ENCODE measurements at places on chromosomes 16 and 17.

DNA sequence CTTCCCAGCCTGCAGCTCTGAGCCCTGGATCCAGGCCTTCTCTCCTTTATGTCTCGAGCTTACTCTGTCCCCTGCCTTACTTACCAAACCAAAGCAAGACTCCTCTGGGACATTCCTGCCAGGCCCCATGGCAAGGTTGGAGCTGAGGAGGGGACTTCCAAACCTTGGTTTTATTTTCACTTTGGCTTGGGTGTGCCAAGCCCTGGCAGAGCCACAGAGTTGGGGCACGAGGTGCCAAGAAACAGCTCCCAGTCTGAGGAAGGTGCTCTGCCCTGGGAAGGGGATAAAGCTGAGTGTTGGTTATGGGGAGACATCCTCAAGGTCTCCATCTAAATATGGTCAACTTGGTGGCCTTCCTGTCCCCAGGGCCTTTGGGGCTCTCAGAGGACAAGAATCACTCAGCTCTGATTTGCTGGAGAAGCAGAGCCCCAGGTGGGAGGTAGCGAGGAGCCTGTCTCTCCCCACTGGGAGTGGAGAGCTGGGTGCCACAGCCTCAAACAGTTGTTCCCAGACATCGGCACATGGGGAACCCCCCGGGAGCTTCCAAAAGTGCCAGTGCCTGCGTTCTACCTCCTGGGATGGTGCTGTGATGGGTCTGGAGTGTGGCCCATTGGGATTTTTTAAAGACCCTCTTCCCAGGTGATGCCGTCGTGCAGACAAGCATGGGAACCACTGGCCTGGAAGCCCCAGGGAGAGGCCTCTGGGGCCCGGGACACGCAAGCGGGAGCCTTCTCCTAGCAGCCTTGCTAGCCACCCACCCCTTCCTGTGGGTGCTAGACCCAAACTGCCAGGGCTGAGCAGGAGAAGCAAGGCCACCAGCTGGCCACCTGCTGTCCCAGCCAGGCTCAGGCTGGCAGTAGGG is 10.3 kb downstream of the NLRC5 start:
- no peak for DNase-seq

DNA sequence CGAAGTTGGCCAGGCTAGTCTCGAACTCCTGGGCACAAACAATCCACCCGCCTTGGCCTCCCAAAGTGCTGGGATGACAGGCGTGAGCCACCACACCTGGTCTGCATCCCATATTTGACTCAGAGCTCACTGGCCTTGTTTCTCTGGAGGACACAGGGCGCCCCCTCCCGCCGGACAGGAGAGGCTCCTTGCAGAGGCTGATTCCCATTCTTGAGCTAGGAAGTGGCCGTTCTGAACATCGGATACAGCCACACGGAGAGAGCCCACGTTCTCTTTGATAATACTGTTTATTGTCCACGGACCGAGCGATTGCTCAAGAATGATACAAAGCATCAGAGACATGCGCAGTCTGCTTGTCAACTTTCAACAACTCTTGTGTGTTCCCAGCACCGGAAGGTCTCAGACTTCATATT is 12.1 kb upstream of the USP36 start:
- no peak for DNase-seq

DNA sequence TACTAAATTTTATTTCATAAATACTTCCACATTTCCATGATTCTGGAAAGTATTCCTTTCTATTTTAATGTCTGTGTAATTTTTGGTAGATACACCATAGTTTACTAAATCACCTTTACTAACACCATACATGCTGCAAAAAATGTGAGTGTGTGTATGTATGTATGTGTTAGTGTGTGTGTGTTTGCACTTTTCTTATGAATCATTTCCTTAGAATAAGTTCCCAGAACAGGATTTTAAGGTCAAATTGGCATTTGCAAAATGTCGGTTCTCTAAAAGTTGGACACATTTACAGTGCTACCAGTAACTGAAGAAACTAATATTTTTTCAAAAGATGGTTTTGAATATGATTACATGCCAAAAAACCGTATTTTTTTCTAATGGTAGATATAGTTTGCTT is 137.1 kb downstream of the CYB561 start:
- DNase-seq: no peak

DNA sequence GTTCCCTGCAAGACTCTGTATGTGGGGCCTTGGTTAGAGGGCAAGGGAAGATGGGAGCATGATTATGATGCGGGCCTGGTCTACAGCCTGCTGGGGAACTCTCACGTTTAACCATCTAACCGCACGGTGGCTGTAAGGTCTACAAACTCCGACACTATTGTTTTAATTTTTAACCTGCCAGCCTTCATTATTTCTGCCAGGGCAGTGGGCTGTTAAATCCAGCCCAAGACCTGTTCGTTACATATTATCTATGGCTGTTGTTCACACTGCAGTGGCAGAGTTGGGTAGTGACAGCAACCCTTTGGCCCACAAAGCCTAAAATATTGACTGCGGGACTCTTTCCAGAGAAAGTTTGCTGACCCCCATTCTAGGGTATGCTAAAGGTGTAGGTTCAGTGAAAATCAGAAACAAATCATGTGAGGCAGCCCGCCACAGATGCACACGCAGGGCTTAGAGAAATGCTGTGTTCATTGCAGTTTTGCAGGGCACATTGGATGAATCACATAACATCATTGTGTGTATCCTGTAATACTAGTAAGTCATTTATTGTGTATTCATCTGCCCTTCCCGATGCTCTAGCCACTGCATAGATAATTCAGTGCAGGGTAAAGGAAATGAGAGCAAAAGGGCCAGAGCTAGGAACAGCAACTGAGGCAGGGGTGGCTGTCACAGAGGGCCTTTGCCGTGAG is 14.3 kb downstream of the SNX29 start:
- no peak for DNase-seq

GRCh38 chr16:89090182-89090630 is 3.4 kb upstream of the ACSF3 start:
- DNase-seq: peak; percentile 21

DNA sequence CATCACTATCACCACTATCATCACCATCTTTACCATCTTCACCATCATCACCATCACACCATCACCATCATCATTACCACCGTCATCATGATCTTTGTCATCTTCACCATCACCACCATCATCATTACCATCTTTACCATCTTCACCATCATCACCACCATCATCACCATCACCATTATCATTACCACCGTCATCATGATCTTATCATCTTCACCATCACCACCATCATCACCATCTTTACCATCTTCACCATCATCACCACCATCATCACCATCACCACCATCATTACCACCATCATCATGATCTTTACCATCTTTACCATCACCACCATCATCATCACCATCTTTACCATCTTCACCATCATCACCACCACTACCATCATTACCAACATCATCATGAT is 10.2 kb upstream of the ZNF469 start:
- DNase-seq: no peak

DNA sequence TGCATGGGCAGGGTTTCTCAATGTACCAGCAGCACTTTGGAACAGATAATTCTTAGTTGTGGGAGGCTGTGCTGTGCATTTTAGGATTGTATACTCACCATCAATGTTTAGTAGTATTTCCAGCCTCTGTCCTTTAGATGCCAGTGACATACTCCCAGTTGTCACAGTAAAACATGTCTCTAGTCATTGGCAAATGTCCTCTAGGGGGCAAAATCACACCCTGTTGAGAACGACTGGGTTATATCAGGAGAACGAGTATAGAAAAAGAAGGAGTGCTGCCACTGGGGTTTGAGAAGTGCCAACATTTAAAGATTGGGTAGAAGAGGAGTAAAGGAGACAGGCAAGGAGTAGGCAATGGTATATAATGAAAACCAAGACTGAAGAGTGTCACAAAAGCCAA is 37.9 kb upstream of the SMIM36 start:
- peak; percentile 14 for DNase-seq

GRCh38 chr16:31265329-31266245 is 5.8 kb downstream of the ITGAM start:
- DNase-seq: no peak

DNA sequence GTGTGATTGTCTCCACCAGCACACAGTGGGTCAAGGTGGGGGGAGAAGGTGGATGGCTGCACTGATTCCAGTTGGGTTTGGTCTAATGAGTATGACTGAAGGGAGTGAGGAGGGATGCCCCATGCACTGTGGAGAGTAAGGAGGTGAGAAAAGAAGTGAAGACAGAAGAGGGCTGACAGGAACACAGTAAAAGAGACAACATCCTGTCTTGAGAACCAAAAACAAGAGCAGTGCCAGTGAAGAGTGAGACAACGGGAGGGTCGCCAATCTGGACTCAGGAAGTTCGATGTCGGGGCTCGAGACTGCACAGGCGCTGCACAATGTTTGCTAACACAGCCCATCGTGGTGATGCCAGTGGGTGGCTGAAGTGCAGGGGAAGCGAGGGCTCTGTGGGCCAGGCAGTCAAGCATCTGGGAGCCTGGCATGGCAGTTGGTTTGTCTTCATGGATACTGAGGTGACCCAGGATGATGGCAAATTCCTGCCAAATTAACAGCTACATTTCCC is 34.1 kb downstream of the DUSP14 start:
- no peak for DNase-seq

GRCh38 chr16:71367241-71367976 is 8.9 kb downstream of the CALB2 start:
- peak; percentile 81 for DNase-seq

GRCh38 chr17:38325221-38325851 is 18.4 kb downstream of the GPR179 start:
- DNase-seq: no peak

GRCh38 chr17:10663231-10663630 is 6.1 kb upstream of the MYH3 start:
- no peak for DNase-seq

GRCh38 chr17:30229012-30229411 is 6.5 kb downstream of the SLC6A4 start:
- DNase-seq: no peak

DNA sequence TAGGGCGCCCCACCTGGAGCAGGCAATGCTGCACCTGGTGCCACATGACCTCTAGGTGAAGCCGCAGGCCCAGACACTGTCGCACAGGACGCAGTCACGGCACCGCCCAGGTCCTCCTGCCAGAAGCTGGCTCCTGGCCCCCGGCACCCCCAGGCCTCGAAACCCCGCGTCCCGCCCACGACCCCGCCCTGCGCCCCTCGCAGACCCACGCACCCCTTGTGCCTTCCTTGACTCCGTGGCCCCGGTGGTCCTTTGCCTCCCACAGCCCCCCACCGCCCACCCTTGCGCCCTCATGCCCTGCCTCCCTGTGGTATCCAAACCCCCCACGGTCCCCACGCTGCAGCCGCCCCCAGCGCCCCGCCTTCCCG is 6.3 kb upstream of the C1QTNF8 start:
- no peak for DNase-seq

DNA sequence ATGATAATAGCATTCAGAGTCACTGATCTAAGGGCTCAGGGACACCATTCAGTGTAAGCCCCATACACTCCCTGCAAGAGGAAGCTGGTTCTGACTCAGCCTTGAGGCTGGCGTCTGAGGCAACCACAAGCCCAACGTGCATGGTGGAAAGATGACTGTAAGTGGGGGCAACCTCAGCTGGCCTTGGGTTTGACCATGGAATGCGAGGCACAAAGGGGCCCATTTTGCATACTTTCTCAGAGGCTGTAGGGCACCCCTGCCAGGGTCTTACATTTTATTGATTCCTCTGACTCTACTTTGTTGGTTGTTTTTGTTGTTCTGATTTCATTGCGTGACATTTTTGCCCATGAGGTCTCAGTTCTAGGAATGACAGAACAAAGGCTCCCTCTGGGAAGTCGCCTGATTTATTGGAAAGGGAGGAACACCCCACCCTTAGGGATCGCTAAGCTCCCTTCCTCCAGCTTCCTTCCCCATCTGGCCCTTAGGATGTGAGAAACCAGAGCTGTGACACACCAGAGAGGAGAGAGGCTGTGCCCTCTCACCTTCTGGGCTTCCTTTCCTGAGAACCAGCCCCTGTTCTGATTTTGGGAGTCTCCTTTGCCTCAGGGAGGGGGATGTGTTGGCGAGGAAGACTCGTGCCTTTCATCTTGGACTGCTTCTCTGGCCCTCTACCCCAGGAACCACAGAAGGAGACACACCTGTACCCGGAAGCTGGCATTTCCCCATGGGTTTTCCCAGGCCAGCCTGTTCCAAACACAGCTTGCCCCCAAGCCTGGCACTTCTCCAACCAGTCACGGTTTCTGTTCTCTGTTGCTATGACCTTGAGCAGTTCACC is 5.6 kb upstream of the CIITA start:
- peak; percentile 35 for DNase-seq

GRCh38 chr16:11112723-11113348 is 143.2 kb downstream of the SOCS1 start:
- DNase-seq: no peak

DNA sequence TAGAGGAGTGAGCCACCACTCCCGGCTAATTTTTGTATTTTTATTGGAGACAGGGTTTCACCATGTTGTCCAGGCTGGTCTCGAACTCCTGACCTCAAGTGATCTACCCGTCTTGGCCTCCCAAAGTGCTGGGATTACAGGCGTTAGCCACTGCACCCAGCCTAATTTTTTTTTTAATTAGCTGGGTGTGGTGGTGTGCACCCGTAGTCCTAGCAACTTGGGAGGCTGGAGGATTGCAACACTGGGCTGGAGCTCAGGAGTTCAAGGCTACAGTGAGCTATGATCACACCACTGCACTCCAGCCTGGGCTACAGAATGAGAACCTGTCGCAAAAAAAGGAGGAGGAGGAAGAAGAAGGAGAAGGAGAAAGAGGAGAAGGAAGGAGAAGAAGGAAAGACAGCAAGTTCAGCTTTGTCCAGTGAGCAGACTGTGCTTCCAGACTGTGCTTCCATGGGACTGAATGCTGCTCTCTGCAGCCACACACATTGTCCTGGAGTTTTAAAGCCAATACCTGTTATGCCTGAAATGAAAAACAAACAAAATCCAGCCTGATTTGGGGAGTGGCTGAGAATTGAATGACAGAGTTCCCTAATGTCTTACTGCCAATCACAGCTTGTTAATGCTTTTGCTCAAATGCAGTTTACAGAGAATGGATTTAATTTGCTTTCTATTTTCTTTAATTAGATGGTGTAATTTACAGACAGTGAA is 2.8 kb upstream of the TNFRSF13B start:
- no peak for DNase-seq

- DNase-seq: no peak
Measured at GRCh38 chr16:71188956-71189712, 41.4 kb downstream of the HYDIN start.

- DNase-seq: no peak
Measured at GRCh38 chr16:9212621-9213020, 121.2 kb downstream of the HAPSTR1 start.

- no peak for DNase-seq
Measured at GRCh38 chr17:34412534-34412933, 49.5 kb upstream of the CCL1 start.

DNA sequence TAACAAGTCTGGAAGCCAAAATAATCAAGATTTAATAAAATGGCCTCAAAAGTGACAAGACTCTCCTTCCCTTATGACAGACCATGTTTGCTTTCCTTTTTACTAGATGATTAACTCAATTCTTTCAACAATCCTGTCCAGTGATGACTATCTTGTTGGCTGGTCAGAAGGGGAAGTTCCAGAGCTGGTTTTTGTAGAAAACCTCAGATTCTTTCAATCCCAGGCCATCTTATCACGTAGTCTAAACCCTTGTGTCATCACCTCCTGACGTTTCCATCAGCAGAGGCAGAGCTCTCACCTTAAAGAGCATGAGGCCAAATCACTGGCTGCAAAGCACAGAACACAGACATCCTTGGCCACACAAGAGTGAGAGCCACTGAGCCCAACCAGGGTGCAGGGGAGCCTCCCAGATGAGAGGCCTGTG is 125.3 kb downstream of the ANKRD11 start:
- DNase-seq: peak; percentile 57

Data from NCI-H524 (cell line).